ENCODE measurements at places on chromosomes 6 and 20.

DNA sequence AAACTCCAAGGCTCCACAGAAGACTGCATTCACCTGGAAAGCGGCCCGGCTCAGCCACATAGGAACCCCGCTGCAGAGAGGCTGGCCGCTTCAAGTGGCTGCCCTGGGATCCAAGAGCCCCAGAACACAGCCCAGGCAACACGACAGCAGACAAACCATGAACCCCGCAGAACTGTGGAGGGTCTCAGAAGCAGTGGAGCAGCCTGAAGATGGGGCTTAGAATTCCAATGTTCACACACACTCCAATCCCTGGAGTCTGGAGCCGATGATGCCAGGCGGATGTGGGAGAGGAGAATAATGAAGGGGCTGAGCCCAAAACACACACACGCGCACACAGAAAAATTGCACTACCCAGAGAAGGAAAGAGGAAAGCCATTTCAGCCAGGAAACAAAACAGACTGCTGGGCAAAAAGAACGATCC lies 52.4 kb downstream of the NINL start:
- no peak for DNase-seq

DNA sequence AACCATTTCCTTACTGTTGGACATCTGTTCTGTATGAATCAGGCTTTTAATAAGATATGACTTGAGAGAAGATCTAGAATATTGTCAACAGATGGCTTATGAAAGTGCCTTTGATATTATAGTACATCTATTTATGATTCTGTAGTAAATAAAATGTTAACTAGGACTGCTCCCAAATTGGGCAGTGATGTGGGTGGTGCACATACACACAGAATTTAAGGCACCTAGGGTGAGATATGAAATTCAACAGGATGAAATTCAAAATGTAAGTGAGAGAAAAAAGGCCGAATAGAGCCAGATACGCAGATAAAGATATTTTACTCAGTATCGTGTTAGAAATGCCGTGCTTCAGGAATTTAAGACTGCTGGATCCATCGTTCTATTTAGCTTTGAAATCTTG lies 26.3 kb downstream of the FAM50B start:
- no peak for DNase-seq

DNA sequence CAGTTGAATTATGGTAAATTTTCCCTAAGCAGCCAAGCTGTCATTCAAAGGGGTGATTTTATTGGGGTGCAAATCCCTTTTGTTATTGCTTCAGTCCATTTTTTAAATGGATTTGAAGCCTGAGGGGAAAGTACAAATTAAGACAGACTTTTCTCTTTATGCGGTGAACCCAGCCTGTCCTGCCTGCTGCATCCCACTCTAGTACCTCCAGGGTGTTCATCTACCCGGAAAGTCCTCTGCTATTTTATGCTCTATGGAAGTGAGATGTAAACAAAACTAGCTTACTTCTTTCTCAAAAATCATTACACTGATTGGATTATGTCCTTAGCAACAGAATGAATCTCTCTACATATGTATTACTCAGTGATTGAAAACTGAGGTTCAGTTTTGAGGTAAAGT lies 1088.9 kb upstream of the CITED2 start:
- no peak for DNase-seq

- no peak for DNase-seq
Observed at GRCh38 chr6:8114956-8115355, 12.6 kb upstream of the EEF1E1 start.

DNA sequence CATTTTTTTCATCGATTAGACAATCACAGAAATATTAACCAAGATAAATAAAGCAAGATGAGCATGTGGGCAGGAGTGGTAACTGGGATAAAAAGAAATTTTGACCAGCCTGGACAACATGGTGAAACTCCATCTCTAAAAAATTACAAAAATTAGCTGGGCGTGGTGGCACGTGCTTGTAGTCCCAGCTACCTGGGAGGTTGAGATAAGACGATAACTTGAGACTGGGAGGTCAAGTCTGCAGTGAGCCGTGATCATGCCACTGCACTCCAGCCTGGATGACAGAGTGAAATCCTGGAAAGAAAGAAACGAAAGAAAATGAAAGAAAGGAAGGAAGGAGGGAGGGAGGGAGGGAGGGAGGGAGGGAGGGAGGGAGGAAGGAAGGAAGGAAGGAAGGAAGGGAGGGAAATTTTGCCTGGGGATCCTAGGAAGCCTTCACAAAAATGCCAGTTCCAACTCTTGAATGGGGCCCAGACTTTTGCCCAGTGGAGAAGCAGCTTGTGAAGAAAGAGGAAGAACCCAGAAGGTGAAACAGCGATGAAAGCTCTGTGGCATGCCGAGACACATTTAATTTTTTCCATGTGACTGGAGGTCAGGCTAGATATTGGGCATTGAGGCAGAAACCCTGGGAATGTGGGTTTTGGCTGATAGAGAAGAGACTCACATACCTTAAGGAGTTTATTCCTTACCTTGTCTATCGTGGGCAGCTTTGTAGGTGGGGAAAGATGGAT lies 20.3 kb downstream of the CCDC170 start:
- no peak for DNase-seq

- no peak for DNase-seq
Observed at GRCh38 chr6:20866935-20867703, 332.9 kb downstream of the CDKAL1 start.

- no peak for DNase-seq
Observed at GRCh38 chr6:10215326-10216110, 199.4 kb downstream of the TFAP2A start.

All from GM23248 (cell line).